ENCODE measurements at places on chromosomes 5 and 9.

GRCh38 chr9:29006628-29007027, 1433.3 kb upstream of the C9orf72 start:
- no peak for DNase-seq

DNA sequence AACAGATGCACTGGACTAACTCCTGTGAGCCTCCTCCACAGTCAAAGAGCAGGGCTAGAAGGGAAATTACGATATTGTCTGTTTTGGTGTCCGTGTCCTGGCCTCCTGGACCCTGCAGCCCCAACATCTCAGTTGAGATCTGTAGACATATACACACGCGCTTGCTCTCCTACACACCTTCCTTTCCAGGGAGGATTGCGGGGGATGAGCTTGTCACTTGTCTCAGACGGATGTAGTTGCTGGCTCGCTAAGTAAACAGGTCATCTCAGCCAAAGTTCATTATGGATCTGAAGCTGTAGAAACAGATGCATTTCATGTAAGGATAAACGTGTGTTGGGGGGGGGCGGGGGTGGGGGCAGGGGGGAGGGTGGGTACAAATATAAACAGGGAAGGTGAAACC, 549.3 kb downstream of the CCDC171 start:
- DNase-seq: no peak

DNA sequence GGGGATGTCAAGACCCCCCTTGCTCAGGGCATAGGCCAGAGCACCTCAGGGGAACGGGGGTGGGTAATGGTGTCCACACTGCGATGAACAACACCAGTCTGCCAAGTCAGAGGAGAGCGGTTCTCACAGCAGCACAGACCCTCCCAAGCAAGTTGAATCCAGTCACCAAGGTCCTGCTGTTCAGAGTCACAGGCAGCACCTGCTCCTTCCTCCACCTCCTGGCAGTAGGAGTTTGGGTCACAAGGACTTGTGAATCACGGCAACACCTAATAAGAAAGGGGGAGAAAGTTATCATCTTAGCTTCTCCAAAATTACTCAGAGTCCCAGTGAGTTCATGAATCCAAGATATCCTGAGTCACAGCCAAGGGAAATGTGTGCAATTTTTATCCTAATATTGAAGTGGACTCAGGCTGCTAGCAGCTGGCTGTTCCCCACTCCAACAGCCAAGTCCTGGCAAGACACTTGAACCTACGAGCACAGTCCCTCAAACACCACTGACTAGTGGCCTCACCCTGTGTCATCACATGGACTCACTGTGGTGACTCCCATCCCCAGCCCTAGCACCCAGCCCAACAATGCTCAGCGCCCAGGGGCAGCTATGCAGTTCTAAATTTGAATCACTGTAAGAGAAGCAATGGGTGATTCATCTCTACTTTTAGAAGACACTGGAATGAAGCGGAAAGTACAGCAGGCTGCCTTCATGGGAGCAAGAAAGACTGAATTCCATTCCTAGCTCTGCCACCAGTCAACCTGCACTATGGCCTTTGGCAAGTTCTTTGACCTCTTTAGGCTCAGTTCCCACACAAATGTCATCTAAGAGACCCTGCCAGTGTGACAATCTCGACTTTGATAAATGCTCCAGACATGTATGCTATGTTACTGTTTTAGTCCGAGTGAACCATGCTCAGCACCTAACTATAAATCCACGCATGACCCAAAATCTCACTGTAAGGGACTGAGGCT, 113.7 kb downstream of the KLHL3 start:
- DNase-seq: peak; percentile 64

GRCh38 chr9:107154291-107154690, 128.8 kb upstream of the RAD23B start:
- DNase-seq: no peak

DNA sequence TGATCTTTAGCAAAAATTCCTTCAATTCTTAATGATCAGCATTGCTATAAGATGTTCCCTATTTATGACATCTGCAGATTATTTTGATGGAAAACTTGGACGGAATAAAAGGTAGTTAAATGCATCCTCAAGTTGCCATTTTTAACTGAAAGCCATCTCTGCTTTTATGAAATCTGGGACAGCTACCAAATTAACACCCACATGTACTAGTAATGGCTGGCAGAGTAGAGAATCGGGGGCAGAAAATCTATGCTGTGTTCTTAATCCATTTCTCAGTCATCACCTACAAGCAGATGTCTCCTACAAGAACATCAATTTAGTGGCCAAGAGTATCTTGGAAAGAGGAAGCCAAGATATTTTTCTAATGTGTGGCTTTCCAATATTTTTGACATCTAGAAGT, 22.1 kb upstream of the C9orf57 start:
- no peak for DNase-seq
